ENCODE measurements at places on chromosomes 7 and 10. TPM values are rescaled to one million over a fixed set of nuclear protein-coding genes. Genes with fewer than 3 reads are reported as not detected.

GRCh38 chr10:48981310-48981907, 41.8 kb upstream of the LRRC18 start:
- DNase-seq, result no peak

DNA sequence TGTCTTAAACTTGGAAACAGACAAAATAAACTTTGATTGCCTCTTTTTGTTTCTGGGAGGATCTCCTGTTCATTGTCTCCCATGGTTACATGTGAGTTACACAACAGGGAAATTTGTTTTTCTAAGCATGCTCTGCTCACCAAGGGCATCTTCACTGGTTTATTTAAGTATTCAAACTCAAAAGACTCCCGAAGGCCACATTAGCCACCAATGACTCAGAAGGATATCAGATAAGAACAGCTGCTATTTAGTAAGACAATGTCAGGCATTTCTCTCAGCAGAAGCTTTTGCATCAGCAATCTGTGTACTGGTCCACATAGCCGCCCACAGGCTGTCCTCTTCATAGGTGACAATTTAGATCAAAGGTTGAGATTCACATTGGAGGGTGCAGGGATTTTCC, 19.3 kb downstream of the OR6B1 start:
- no peak for DNase-seq

The PNLIP gene
- total RNA-seq, result not detected

The ABCA13 gene
- not detected for total RNA-seq

The ACHE gene
- total RNA-seq, result 7.8 TPM

- no peak for DNase-seq
Measured at GRCh38 chr7:53022893-53023292, 12.5 kb upstream of the POM121L12 start.

GRCh38 chr7:52355053-52355452, 680.4 kb upstream of the POM121L12 start:
- no peak for DNase-seq

- no peak for DNase-seq
Measured at GRCh38 chr7:156515911-156516790, 124.4 kb upstream of the RNF32 start.

All from ascending aorta (tissue), 2 donors.